ENCODE measurements at places on chromosomes 13 and 19.
A peak's percentile ranks its signal among the peaks of the same experiment; 100 is the strongest.

GRCh38 chr13:47545201-47546024, 455.7 kb downstream of the SUCLA2 start:
- no peak for DNase-seq

DNA sequence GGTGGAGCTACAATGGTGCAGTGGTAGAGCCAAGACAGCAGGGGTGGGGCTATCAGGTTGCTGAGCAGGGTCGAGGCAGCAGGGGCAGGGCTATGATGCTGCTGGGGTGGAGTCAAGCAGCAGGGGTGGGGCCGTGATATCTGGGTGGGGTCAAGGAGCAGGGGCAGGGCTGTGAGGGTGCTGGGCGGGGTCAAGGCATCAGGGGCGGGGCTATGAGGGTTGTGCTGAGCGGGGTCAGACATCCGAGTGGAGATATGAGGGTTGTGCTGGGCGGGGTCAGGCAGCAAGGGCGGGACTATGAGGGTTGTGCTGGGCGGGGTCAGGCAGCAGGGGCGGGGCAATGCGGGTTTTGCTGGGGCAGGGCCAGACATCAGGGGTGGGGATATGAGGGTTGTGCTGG, 14.7 kb downstream of the HCN2 start:
- no peak for DNase-seq

DNA sequence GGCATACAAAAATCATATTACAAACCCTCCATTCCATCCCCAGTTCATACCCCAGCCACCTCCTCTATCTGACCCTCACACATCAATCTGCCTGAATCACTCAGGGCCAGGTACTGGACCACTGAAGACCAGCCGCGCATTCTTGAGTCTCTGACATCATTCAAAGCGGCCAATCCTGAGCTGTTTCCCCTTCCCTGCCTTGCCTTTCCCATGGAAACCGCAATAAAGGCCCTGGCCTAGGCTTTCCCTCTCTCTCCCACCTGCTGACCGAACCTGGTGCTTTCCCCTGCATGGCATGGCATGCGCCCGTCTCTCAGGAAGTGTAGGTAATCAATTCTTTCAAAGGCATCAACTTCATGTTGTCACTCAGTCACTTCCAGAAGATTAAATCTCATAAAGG, 17.7 kb upstream of the HIF3A start:
- no peak for DNase-seq

- DNase-seq, result peak; percentile 36
Measured at GRCh38 chr19:13597640-13598039, 91.4 kb upstream of the CACNA1A start.

DNA sequence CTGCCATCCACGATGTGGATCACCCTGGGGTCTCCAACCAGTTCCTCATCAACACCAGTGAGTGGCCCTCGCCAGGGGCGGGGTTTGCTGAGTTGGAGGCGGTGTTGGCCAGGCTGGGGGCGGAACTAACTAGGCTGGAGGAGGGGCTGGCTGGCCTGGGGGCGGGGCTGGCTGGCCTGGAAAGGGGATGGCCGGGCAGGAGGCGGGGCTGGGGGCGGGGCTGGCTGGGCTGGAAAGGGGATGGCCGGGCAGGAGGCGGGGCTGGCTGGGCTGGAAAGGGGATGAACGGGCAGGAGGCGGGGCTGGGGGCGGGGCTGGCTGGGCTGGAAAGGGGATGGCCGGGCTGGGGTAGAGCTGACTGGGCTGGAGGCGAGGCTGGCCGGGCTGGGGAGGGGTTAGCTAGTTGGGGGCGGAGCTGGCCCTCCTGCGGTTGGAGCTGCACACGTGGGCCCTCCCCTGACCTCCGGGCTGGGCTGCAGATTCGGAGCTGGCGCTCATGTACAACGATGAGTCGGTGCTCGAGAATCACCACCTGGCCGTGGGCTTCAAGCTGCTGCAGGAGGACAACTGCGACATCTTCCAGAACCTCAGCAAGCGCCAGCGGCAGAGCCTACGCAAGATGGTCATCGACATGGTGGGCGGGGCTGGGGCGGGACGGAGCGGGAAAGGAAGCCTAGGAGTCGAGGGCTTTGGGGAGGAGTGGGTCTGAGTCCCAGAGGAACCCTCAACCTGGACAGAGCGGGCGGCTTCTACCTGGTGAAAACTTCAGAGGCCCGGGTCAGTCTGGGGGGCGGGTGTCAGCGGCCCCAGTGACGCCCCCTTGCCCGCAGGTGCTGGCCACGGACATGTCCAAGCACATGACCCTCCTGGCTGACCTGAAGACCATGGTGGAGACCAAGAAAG, 41.0 kb downstream of the PDE4A start:
- peak; percentile 94 for DNase-seq
